Neural crest cell (in vitro differentiated cells): ENCODE measurements at places on chromosomes 12 and 14. TPM values are rescaled to one million over a fixed set of nuclear protein-coding genes. Genes with fewer than 3 reads are reported as not detected.

GRCh38 chr12:94829552-94829951, 173.9 kb downstream of the NDUFA12 start:
- DNase-seq, result no peak

GRCh38 chr12:47054659-47055058, 24.8 kb upstream of the PCED1B start:
- DNase-seq, result no peak

DNA sequence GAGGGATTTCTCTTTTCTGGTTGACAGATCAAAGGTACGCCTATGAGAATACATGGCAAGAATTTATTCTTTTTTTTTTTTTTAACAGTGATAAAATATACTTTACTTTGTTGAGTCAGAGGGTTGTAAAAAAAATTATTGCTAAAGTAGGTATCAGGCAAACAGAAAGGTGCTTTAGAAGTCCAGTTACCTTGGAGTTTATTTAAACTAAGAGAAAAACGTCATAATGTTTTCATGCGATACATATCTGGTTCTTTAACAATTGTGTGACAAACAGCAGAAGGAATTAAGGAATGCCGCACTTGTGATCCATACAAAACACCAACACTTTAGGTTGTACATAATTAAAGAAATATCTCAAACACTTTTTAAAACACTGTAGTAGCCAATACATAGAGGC, 94.2 kb downstream of the BORCS5 start:
- DNase-seq, result no peak

DNA sequence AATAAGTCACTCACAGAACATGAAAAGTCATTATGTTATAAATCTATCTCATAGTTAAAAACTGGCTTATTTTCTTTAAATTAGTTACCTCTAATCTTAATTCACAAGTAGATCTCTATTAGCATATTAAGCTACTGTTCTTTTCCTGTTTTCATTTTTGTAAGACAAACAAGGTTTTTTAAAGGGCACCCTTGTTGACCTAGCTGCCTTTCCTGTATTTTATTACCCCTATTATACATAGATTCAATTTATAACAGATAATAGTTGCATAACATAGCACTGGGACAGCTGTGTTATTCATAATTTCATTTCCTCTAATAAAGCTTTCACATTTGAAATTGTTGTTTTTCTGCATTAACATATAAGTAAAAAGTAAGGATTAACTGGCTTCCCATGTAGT, 1500.7 kb upstream of the FLRT2 start:
- no peak for DNase-seq

- DNase-seq, result no peak
Observed at GRCh38 chr12:3170423-3171194, 93.4 kb downstream of the TSPAN9 start.

DNA sequence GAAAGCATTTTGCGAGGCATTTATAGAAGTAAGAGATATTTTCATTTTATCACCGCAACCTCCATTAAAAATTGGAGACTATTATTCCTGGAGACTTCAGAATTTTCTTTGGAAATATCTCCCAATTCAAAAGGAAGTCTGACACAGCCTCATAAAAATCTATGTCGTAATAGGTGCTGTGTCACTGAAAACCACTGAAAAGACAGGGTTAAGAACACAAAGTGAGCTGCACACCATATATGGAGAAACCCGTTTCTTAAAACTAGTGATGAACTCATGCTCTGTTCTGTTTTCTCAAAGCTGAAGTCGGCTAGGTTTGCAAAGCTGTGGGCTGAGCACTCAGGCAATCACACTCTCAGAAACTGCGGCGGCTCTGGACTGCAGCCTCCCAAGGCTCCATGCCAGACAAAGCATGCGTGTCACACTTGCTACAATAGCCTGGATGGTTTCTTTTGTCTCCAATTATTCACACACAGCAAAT, at the start of gene GLIPR1:
GLIPR1 (plus strand) TSS at position 287 of the 481 bp plus-strand sequence; CDS start at position 413, 126 bp downstream.
- peak; percentile 8 for DNase-seq

- DNase-seq, result no peak
Observed at GRCh38 chr12:62737188-62737587, 197.8 kb downstream of the PPM1H start.

GRCh38 chr14:80996049-80996901, 40.9 kb downstream of the TSHR start:
- DNase-seq, result peak; percentile 9

GDF3 gene
- not detected in 2 replicates for total RNA-seq

IL26 gene
- total RNA-seq, result not detected in 2 replicates

TAS2R7 gene
- total RNA-seq, result 0.21 TPM in 1 of 2 replicates, not detected in the other

CLEC4C gene
- not detected in 2 replicates for total RNA-seq

KRT77 gene
- not detected in 2 replicates for total RNA-seq

OR4E2 gene
- not detected in 2 replicates for total RNA-seq

NAV3 gene
- total RNA-seq, result 4.7 and 5.0 TPM in 2 replicates

TAS2R10 gene
- total RNA-seq, result 1.1 and 1.2 TPM in 2 replicates

IFNG-AS1 gene
- total RNA-seq, result not detected in 2 replicates
